ENCODE measurements at places on chromosomes 11 and 22. TPM values are rescaled to one million over a fixed set of nuclear protein-coding genes. Genes with fewer than 3 reads are reported as not detected.

SLC22A25 gene
- not detected for total RNA-seq

PC gene
- total RNA-seq = 37.5 TPM

HEPN1 gene
- not detected for total RNA-seq

OR5A1 gene
- total RNA-seq = not detected

TSPAN32 gene
- total RNA-seq = not detected

SHISA8 gene
- 0.18 TPM for total RNA-seq

OR51B4 gene
- not detected for total RNA-seq

NXPE4 gene
- not detected for total RNA-seq

LIN7C gene
- total RNA-seq = 5.9 TPM

GLB1L2 gene
- total RNA-seq = 1.9 TPM
